ENCODE measurements at places on chromosomes 3 and 15.

- DNase-seq, result no peak
These were observed 317.6 kb downstream of the MAGI1 start for GRCh38 chr3:65720989-65721737.

DNA sequence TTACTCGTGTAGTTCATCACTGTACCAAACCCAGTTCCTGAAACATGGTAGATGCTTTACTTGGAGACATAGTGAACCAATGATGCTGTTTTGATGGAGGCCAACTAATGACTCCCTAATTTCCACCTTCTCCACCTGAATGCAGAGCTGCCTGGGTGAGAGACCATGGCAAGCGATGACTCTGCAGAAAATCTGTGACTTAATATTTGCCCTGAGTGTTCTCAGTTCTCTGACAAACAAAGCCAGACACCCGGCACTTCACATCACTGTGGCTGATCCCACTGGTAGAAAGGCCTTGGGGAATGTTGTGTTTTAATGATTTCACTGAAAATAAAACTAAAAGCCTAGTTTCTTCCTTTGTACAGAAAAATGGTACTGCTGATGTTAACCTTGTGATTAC lies 39.5 kb upstream of the UBE3A start:
- DNase-seq, result no peak

DNA sequence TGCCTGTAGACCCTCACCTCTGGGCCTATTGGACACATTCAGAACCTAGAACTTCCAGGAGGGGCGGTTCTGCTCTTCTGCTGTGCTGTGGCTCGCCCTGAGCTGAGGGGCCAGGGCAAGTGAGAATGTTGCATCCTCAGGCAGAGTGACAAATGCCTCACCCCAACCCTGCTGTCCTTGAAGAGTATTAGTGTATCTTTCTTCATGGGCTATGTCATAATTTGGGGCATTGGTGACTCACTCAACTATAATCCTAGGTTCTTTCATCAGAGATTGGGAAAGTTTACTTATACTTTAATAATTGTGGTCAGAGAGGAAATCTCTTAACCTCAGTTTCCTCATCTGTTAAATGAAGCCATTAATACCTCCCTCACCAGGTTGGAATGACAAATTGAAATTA lies 143.8 kb downstream of the SV2B start:
- DNase-seq, result no peak

DNA sequence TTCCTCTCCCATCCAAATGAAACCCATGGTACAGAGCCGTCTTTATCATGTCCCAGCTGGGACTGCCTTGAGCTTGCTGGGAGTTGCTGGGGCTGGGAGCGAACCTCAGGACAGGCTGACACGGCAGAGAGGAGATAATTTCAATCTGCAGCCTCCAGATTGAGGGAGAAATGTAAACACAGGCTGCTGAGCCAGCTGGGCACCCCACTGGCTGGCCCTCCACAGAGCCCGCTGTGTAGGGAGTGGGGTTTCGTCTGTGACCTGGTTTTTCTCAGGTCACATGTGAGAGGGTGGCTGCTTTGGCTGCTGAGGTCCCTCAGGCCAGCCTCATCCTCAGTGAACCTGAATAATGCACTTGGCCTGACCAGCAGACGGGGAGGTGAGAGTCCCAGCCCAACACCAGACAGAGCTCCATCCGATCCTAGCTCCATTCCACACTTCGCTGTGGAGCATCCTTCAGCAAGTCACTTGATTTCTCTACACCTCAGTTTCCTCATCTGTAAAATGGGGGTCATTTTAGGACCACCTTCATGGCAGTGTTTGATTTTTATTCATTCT lies 121.6 kb upstream of the MRPS22 start:
- no peak for DNase-seq

DNA sequence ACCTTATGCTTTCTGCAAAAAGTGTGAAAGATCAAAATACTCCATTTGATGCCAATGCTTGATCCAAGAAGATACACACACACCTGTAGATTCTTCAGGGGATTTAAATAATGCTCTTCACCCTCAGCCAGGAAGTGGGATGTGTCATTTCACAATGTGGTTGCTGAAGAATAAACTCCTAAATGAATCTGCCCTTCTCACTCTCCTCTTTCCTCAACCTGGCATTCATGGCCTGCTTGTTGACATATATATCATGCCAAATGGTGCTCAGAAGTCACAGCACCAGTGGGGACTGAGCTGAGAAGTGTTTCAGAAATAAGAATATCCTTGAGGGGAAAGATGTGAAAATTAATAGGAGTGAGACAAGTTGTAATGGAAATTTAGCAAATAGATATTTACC lies 146.6 kb upstream of the ARHGEF26 start:
- DNase-seq, result no peak

DNA sequence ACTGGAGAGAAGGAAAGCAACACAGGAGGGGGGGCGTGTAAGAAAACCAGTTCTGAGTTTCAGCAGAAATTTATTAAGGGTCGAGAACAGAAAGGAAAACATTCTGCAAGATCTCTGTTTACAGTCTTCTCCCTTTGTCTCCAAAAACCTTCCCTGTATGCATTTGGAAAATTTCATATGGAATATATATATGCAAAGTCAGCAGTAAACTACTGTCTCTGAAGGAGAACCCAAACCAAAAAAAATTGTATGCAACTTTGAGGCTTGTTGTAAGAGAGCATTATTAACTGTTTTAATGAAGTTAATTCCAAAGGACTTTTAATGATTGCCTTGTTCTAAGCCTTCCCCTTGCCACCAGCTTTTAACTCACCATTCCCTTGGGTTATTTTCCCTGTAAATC lies 238.2 kb upstream of the GPR149 start:
- no peak for DNase-seq

GRCh38 chr15:88023914-88024313 lies 232.6 kb downstream of the NTRK3 start:
- DNase-seq, result no peak
